ENCODE measurements at places on chromosomes 11 and 22.
A peak's percentile ranks its signal among the peaks of the same experiment; 100 is the strongest.

- DNase-seq = peak; percentile 59
These were observed 11.1 kb downstream of the GRK2 start for GRCh38 chr11:67277231-67277961.

GRCh38 chr11:7559398-7560283 is 45.8 kb downstream of the PPFIBP2 start:
- DNase-seq = no peak

DNA sequence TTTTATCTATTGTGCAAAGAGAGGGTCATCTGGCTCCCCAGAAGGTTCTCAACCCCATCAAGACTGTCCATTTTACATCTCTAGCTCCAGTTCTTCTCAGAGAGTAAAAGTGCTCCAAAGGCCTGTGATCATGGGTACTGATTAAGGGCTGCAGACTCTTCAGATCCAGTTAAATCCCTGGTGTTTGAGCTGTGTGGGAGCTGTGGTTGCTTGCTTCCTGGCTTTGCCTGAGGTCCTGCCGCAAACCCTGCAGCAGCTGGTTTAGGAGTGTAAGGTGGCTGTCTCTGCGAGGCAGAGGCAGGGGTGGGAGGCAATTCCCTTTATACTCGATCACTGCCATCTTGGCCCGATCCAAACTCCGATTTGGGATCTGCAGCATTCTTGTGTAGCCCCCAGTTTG is 1.2 kb downstream of the MRPL17 start:
- no peak for DNase-seq

GRCh38 chr11:121282386-121282785 is 10.2 kb upstream of the SC5D start:
- DNase-seq = no peak

DNA sequence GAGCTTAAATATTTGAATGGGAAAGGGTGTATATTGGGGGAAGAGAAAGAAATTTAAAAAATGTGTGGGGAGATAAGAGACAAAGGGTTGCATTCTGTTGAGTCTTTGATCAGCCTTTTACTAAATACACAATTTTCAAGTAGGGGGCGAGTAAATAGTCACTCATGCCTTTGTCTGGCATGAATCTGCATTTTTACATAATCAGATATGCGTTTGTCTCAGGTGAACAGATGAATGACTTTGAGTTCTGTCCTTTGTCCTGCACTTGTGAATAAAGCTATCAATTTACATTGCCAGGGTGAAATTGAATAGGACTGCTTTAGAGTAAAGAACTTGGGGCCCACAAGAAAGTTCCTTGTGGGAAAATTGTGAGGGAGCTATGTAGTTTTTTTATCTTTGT is 523.6 kb upstream of the LUZP2 start:
- DNase-seq = no peak

DNA sequence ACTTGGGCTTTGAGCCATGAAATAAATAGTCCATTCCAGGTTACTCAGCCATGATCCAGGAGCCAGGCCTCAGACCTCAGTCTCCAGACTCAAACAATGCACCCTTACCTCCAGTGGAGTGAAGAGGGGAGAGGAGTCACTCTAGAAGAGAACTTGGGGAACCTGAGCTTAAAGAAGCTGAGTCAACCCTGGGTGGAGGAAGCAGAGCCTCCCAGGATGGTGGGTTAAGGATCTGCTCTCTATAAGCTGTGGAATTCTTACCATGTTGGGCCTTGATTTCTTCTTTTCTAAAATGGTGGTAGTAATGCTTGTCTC is 113.2 kb downstream of the NECTIN1 start:
- no peak for DNase-seq

GRCh38 chr22:19872779-19873137 is 18.1 kb upstream of the GNB1L start:
- peak; percentile 62 for DNase-seq

DNA sequence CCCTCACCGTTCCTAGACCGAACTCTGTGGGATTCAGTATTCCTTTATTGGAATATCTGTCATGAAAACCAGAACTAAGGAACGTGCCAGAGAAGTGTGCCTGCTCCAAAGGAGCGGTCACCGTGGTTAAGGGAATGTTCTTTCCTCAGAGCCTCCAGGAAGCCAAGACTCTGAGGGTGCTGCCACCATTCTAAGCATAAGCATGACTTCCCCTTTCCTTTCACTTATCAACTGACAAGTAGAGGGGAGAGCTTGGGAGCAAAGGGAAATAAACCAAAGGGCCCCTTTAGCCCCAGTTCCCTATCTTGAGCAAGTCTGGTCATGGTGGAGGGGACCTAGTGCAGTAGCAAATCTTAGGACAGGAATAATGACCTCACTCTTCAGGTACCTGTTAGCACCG is 26.8 kb downstream of the CTR9 start:
- no peak for DNase-seq

DNA sequence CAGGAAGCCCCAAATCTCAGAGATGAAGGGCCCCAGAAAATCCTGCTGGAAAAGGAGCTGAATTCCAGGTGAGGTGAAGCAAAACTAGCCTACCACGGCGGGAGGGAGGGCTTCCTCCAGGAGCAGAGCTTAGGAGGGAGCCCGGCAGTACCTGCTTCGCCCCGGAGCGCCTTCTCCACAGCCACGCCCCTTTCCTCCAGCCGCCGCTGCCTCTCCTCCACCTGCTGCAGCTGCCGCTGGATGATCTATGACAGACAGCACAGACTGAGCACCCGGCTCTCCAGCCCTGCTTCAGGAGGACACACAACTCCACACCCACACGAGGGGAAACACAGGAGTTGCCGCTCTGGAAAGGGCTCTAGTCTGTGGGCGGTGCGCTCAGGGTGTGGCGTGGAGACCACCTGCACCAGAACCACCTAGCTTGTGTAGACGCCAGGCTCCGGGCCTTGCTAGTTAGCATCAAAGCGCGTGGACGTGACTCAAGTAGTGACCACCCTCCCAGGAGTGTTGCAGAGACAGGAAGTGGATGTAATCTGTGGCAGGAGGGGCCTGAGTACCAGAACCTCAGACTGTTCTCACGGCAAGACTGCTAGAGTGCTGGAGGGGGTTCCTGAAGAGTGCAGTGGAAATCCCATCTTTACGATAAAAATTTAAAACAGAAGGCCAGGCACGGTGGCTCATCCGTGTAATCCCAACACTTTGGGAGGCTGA is 34.6 kb upstream of the BID start:
- DNase-seq = peak; percentile 80

DNA sequence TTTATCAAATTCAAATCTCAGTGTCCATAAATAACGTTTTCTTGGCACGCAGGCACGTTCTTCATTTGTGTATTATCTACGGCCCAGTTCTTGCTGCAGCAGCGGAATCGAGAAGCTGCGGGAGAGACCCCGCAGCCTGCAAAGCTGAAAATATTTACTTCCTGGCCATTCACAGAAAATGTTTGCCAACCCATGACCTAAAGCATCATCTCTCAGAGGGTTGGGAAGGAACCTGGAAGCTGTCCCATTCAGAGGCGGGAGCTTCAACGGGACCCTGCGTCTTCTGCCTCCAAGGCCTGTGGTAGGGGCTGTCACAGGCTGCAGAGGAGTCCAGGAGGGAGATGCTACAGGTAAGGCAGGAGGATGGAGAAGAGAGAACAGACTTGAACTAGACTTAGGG is 319.2 kb downstream of the MN1 start:
- DNase-seq = no peak

- DNase-seq = peak; percentile 55
These were observed 26.6 kb downstream of the ELFN2 start for GRCh38 chr22:37400719-37401118.

DNA sequence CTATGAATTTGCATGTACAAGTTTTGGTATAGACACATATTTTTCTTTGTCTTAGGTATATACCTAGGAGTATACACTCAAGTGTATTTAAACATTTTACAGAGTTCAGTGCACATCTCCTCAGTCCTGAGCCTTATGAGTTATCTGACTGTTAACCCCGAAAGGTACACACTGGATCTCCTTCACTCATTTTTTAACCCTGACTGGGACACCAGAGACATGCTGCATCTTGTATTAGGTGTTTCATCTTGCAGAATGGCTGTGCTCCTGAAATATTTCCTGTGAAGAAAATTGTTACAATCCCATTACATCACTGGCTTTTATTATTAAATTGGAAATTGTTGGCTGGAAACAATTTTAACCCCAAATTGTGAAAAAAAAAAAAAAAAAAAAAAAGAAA is 15.3 kb downstream of the PARVA start:
- DNase-seq = no peak

DNA sequence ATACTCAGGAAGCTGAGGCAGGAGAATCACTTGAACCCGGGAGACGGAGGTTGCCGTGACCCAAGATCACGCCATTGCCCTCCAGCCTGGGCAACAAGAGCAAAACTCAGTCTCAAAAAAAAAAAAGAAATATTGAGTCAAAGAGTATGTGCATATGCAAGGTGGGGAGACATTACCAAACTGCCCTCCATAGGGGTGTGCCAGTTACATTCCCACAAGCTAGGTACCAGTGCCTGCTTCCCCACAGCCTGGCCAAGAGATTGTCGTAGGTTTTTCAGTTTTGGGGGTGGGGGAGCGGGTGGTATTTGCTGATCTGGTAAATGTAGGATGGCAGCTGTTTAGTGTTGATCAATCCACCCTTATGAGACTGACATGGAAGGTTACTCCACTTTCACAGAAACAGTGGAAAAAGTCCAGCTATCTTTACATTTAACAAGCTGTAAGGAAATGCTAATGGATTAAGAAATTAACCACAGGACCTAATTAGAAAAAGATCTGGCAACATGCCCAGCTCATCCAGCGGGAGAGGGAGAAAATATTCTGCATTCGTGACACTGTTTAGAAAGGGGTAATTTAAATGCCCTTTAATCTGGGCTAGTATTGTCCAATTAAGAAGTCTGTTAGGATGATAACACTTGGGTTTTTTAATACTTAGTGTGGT is 89.4 kb downstream of the PACS1 start:
- peak; percentile 18 for DNase-seq

DNA sequence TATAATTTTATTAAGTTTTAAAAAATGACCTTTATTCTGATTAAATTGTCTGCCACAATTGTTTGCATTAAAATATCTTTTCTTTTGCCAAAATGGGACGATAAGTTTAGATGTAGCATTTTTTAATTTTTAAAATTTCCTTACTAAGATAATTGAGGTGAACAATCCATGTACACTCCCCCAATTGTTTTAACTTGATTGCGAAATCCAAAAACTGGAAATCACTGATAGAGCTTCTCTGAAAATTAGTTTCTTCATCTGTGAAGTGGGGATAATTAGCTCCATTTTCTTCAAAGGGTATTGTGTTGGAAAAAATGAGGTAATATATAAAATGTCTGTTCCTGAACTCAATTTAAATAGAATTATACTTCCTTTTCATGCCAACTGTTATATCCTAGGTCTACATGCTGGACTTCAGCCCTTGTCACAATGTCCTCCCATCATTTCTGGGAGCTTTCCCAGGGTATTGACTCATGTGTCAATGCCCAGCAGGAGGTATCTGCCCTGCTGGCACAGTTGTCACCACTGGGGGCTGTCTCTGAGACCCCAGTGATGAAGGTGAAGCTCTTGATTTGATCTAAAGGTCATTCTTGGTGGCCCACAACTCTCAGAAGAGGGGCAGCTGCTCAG is 28.7 kb upstream of the NAV2 start:
- no peak for DNase-seq

GRCh38 chr11:11841116-11841722 is 553 bp upstream of the USP47 start:
- DNase-seq = peak; percentile 85

GRCh38 chr11:12845739-12846358 is 163.3 kb upstream of the RASSF10 start:
- DNase-seq = peak; percentile 93

- peak; percentile 83 for DNase-seq
These were observed 10.1 kb downstream of the PIM3 start for GRCh38 chr22:49970528-49971231.

DNA sequence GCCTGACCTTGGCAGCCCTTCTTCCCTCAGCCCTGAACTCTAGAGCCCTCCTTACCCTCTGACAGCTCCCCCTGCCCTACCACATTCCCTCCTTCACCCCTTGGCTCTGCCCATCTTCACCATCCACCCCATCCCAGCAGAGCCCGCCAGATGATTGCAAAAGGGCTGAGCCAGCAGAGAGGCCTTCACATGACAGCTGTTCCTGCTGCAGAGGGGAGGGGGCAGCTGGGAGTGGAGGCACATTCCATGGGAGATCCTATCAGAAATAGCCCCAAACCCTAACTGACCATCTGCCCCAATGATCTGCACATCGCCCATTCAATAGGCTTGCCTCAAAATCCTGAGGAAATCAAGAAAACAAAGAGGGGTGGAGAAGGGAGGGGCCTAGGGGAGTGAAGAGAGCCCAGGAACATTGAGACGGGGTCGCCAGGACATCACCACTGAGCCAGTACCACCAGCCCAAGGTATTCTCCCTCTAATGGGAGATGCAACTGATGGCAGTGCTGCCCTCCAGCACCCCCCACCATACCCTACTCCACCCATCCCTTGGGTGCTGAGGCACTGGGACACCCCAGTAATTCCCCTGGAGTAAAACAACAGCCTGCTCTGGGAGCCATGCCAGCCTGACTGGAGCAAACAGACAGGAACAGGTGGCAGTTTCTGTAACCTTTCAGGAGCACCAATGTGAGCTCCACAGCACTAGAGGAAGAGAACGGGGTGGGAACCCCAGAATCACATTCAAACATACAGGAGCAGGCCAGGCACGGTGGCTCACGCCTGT is 8.0 kb upstream of the AHNAK start:
- DNase-seq = no peak

- no peak for DNase-seq
These were observed 52.0 kb downstream of the CBL start for GRCh38 chr11:119258180-119258579.

- DNase-seq = no peak
These were observed 77.6 kb downstream of the ENTHD1 start for GRCh38 chr22:39815932-39816331.

DNA sequence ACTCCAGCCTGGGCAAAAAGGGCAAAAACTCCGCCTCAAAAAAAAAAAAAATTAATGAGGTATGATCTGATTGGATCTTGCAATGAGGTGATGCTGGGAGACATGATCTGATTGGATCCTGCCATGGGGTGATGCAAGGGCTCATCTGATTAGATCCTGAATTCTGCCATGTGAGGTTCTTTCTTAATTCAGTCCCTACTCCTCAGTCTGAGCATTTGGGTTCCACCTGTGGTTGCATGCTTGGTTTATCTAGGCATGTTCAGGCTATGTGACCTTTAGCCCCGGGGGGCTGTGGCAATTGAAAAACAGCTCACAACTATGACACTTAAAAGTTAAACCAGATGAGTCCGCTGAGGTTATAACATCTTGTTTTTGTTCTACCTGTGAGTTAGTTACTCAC is 4.8 kb upstream of the TRIM6 start:
- no peak for DNase-seq

DNA sequence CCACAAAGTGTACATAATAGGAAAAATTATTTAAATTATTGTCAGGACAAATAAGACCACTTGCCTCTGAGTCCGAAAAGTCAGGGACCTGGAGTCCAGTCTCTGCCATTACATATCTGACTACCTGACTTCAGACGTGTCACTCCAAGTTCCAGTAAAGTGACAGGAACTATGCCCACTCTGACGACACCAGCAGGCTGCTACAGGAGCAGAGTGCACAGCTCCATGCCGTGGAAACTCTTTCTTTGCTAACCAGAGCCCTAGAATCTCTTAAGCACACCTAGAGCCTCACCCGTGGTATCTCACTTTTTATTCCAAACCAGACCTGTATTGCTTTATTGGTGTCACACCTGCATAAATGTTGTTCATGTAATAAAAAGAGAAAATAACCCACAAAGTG is 93.7 kb downstream of the PLEKHA7 start:
- DNase-seq = no peak

GRCh38 chr22:43528601-43529360 is 117.0 kb downstream of the MPPED1 start:
- no peak for DNase-seq

- peak; percentile 5 for DNase-seq
These were observed 101.1 kb downstream of the MICAL2 start for GRCh38 chr11:12211331-12212065.

Data from NCI-H1417 (cell line).